NCI-H446 treated with DMSO at 0.1 percent for 48 hours (cell line): ENCODE measurements at places on chromosomes 12 and 14.
A peak's percentile ranks its signal among the peaks of the same experiment; 100 is the strongest.

DNA sequence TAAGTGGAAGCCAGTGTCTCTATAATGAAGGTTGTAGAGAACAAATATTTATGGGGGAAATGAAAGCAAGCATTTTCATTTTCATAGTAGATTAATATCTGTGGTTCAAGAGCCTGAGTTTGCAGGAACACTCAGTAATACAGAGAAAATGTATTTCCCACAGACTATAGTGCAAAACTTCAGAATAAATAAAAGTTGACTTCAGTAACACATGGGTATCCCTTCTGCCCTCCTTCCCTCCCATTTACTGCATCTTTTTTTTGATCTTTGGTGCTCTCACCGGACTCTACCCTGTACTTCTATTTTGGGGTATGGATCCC is 75.3 kb upstream of the AMN1 start:
- no peak for DNase-seq

- DNase-seq = no peak
These were observed 488 bp upstream of the FBXW8 start for GRCh38 chr12:116910280-116910644.

DNA sequence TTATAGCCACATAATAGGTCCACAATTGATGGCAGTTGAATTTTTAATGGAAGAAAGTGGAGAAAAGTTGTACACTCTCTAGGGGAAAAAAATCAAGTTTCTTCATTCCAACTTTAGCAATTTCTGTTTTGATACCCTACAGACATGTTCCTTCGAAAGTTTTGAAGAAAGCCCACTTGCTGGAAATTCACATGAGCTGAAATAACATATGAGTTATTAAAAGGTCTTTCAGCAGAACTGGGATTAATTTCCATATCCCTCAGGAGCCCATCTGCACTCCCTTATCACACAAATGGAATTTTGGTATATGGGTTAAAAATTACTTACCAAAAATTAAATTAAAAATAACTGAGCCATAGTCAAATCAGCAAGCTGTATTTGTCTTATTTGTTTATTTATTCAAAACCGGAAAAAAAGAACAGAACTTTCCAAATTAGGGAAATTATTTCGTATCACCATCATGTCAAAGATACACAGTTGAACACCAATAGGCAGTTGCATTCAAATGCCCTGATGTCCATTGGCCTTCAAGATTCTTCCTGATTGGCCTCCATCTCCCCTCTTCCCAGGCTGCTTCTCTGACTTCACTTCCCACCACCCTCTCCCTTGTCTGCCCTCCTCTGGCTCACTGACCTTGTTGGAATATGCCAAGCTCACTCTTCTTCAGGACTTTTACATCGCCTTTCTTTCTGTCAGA is 445.5 kb downstream of the EGLN3 start:
- DNase-seq = no peak

DNA sequence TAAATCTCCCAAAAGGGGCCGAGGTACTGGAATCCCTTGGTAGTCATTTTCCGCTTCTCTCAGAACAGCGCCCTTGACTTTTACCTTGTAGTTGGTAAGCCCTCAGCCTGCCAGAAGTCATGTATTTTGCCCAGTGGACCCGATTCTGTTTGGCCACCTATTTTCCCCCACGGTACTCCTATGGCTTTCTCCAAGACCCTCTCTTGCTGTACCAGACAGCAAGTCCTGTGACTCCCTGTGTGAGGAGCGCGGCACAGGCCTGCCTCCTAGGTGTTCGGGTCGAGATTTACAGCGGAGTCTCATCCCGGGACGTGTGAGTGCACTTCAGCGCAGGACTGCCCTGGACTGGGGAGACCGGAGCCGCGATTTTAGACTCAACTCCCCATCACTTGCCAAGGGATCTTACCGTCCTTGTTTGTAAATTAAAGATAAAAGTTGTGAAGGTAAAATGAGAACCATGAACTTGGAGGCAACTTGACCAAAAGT is 1.1 kb upstream of the MBD6 start:
- no peak for DNase-seq

DNA sequence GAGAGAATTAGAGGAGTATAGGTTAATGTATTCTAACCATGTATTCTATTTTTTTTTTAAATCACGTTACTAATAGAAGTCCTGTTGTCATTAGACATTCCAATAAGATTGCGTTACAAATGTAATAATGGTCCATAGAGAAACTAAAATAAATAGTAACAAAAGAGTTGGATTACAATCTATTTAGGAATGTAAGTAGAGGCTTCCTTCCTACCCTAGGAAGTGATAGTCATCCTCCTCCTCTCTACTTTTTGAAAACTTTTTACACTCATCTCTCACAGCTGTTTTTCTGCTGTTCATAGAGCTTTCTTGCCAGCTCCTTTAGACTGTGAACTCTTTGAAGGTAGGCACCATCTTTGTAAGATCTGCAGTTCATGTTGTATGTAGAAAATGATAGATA is 23.6 kb downstream of the TRHDE start:
- no peak for DNase-seq

- DNase-seq = no peak
These were observed 7.8 kb downstream of the ABCD2 start for GRCh38 chr12:39611818-39612217.

DNA sequence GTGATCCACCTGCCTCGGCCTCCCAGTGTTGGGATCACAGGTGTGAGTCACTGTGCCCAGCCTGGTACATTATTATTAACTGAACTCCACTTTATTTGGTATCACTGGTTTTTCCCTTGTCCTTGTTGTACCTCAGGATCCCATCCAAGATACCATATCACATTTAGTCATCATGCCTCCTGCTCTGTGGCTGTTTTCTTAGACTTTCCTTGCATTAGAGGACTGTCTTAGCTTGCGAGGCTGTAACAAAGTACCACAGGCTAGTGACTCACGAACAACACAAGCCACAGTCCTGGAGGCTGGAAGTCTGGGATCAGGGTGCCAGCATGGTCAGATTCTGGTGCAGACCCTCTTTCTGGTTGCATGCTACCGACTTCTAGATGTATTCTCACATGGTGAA is 12.2 kb downstream of the KLC1 start:
- DNase-seq = no peak

GRCh38 chr12:71160585-71160984 is 2.8 kb upstream of the TSPAN8 start:
- DNase-seq = no peak

DNA sequence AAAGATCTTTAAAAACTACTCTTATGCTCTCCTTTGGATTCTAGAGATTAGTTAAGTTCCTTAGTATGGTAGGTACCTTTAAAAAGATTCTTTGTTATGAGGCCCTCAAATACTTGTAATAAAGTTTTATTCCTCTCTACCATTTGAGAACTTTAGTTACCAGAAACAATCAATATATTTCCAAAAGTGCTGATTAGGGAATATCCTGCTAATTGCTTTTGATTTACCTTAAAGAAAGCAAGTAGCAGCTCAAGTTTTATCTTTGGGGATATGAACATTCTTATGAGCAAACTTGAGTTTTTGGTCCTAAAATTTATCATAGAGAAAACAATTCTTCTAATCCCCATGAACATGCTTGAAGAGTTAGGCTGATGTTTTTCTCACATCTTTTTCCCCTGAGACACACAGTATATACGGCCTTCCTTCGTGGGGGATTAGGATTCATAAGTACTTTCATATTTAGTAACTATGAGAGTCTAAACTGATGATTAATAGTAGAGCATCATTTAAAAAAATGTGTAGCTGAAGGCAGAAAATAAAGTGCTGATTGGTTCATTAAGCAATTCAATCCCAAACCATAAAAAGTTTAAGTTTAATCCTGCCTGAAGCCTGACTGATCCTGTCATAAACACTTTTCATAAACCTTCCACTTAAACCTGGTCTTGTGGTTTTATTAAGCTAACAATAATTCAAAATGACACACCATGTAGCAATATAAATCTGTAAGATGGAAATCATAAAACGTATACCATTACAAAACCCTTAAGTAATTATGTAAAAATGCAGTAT is 380.5 kb upstream of the FBXO33 start:
- DNase-seq = no peak

- DNase-seq = no peak
These were observed 173.0 kb downstream of the MYRFL start for GRCh38 chr12:69998011-69998410.

DNA sequence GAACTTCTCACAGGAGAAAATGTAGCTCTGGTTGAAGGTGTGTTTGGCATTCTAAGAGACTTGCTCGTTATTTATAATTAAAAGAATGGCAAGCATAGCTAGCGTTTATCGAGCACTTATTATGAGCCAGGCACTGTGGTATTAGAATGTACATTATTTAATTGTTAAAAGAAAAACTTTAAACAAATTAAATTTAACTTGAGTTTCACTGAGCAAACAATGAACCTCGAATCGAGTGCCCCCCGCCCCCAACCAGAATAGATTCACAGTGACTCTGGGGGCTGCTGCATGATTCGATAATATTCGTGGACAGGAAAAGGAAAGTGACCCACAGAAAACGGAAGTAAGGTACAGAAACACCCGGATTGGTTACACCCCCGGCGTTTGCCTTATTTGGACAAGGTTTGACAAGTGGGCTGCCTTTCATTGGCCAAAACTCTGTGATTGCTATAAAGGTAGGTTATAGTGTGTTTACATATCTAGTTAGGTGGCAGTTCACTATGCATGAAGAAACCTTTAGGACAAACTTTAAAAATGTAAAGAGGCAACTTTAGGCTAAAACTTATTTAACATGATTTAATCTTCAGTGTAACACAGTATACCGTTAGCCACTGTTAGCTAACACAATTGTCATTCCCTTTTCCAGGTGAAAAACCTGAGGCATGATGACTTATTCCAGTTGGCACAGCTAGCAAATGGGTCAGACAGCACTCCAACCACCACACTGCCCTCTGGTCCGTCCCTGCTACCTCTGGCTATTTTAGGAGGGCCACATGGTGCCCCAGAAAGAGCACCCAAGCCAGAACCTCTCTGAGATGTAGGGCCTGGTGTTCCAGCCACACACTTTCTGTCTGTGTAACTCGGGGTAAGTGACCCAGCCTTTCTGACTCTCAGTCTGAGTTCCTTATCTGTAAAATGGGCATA is 7.1 kb downstream of the SCNN1A start:
- no peak for DNase-seq

DNA sequence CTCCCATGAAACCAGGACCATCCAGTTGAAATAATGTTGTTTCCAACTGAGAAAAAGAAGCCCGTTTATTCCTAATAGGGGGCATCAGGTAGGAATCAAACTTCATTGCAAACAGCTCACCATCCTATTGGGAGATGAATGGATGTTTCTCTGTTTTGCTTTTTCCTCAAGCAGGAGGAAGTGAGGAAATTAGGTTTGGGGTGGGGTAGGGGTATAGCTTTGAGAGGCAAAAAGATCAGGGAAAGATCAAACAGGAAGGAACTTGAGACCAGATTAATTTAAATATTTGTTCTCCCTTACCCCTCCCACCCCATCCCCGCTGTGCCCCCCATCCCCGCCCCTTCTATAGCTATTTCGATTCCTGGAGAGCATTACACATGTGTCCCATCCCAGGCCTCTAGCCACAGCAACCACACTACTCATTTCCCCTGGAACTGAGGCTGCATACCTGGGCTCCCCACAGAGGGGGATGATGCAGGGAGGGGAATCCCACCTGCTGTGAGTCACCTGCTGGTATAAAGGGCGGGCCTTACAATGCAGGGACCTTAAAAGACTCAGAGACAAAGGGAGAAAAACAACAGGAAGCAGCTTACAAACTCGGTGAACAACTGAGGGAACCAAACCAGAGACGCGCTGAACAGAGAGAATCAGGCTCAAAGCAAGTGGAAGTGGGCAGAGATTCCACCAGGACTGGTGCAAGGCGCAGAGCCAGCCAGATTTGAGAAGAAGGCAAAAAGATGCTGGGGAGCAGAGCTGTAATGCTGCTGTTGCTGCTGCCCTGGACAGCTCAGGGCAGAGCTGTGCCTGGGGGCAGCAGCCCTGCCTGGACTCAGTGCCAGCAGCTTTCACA is at the start of gene IL23A:
Gene IL23A, plus strand, starts transcription at position 577 of the 850 bp plus-strand sequence. Its CDS starts 161 bp downstream, at position 738.
- no peak for DNase-seq

GRCh38 chr12:125259178-125259867 is 194.1 kb downstream of the AACS start:
- DNase-seq = no peak

DNA sequence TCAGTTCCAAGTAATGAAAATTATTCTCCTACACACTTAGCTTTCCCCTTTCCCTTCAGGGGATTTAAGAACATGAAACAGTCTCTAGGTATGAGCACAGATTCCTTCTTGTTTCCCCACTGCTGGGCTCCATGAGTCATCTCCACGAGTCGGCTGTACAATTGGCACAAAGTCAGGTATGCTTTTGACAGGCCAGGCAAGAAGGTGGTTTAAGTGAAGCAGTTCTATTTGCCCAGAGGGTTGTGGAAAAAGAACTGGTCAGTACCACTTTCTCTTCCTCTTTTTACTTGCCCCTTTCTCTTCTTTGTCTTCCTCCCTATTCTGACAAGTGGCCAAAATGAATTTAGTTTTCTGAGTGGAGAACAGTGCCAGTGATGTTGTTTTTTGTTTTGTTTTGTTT is 16.3 kb downstream of the DYNC1H1 start:
- DNase-seq = no peak

GRCh38 chr12:104006929-104007328 is 41.3 kb downstream of the TDG start:
- DNase-seq = no peak

GRCh38 chr14:103887557-103888115 is 40.3 kb upstream of the PPP1R13B start:
- no peak for DNase-seq

- no peak for DNase-seq
These were observed 102.0 kb downstream of the TMEM30B start for GRCh38 chr14:61179061-61179690.

GRCh38 chr14:29217813-29218450 is 451.3 kb downstream of the FOXG1 start:
- peak; percentile 65 for DNase-seq

GRCh38 chr12:119255314-119255713 is 76.6 kb downstream of the HSPB8 start:
- DNase-seq = no peak

DNA sequence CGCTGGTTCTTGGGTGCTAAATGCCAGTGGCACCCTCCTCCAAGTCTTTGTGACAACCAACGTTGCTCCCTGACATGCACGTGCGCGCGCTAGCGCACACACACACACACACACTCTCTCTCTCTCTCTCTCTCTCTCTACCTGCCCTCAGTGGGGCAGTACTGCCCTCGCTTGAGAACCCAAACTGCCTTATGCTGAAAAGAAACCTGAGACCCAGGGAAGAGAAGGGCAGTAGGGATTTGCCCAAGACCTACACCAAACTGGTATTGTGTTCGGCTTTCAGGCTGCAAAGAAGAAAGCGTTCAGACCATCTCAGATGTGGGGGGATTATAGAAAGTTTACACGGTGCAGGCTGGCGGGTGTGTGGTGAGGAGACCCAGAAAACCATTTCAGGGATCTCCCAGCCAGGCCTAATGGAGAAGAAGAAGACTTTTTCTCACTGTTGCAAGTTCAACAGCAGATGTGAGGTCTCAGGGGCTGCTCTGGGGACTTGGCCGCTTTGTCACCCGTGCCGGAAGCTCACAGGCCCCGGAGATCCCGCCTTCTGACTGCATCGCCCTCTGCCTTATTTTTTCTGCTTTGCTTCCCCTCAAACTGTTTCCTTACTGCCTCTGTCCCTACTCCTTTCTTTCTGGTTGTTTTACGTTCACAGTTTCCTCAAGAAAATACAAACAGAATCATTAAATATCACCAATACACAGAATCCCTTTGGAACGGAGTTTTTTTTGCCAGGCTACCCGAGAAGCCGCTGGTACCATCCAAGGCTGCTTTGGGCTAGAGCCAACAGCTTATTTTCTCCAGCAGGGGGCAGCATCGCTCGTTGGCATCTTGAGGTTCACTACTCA is 82.4 kb downstream of the PPM1A start:
- DNase-seq = peak; percentile 13
